ENCODE measurements at places on chromosomes 12 and 14.
A peak's percentile ranks its signal among the peaks of the same experiment; 100 is the strongest.

- DNase-seq, result no peak
Measured at GRCh38 chr14:76257111-76257803, 105.5 kb downstream of the GPATCH2L start.

- no peak for DNase-seq
Measured at GRCh38 chr12:28051516-28052354, 79.2 kb upstream of the PTHLH start.

- no peak for DNase-seq
Measured at GRCh38 chr14:99235582-99236320, 36.2 kb downstream of the BCL11B start.

DNA sequence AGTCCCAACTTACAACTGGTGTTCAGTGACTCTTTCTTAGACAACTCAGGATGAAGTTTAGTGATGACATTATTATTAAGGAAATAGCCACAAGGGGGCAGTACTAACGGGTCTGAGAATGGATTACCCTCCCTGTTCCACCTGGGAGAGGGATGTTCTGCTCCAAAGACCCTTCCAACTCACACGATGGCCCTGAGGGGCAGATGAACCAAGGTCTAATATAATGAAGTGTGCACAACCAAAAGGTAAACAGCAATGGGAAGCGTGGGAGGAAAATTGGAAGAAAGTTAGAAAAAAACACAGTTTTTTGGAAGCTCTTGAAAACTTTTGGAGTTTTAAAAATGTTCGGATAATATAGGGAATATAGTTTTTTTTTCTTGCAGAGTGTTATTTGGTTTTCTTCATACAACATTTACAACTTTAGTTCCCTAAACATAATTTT, 24.0 kb downstream of the FGF6 start:
- peak; percentile 19 for DNase-seq
